Stimulated activated CD4-positive, alpha-beta T cell treated with anti-CD3 and anti-CD28 coated beads, Interleukin-4, amount 100 ng/mL, for 1 hour (primary cell): ENCODE measurements at places on chromosomes 7 and 10.

DNA sequence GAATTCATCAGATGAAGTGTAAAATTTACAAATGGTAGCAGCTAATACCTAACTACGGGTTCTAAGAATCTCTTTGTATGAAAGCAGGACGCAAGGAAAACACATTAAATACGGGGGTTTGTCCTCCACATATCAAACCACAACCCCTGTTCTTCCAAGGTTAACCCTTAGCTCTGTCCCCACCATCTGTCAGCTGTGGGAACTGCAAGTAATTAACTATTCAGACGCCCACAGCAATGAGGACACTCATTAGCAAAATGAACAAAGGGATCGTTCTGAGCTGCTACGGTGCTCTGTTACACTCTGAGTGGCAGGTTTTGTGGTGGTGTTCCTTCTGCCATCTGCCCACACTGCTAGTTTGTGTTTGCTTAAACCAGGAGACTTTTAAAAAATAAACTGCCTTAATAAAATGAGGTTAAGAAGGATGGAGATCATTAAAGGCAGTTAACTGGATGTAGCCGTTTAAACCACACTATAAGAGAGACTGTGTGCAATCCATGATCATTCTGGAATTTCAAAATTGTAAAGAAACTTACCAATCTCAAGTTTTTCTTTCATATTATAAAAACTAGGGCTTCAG, 51.4 kb downstream of the C10orf67 start:
- DNase-seq: peak; percentile 20

DNA sequence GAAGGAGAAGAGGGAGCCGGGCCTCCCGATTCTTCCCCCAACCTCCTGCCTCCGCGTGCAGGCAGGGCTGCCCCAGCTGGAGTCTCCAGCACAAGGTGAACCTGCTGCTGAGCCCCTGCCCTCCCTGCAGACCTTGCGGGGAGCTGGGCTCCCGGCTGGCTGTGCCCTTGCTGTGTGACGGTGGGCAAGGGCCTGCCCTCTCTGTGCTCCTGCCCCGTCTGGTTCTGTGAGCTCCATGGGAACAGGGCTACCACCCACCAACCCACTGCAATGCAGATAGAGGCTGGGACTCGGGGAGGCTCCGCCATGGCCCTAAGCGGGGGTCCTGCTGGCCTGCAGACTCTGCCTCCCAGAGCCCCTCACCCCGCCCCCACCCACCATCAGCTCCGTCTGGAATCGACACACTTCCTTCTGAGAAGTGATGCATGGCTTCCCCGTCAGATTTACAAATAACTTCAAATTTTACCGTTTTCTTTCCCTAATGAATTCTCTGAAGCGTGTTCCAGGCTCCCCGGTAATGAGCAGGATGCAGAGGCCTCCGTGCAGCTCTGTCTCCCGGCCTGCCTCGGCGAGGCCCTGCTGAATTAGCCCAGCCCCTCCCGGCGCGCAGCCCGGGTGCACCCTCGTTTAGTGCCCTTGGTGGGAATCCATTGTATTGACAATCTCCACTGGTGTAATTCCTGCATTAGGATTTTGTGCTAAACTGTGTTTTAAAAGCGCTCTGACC, 111.0 kb downstream of the MICALL2 start:
- no peak for DNase-seq

DNA sequence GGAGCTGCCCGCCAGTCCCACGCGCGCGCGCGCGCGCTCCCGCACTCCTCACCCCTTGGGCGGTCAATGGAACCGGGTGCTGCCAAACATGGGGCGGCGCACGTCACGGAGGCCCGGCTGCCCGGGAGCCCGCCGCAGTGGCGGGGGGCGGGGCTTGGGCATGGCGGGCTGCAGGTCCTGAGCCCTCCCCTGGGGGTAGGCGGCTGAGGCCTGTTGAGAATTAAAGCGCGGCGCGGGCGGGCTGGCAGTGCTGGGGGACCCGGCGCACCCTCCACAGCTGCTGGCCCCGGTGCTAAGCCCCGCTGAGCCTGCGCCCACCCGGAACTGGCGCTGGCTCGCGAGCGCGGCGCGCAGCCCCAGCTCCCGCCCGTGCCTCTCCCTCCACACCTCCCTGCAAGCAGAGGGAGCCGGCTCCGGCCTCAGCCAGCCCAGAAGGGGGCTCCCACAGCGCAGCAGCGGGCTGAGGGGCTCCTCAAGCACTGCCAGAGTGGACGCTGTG, 634.2 kb downstream of the ANKRD7 start:
- no peak for DNase-seq

DNA sequence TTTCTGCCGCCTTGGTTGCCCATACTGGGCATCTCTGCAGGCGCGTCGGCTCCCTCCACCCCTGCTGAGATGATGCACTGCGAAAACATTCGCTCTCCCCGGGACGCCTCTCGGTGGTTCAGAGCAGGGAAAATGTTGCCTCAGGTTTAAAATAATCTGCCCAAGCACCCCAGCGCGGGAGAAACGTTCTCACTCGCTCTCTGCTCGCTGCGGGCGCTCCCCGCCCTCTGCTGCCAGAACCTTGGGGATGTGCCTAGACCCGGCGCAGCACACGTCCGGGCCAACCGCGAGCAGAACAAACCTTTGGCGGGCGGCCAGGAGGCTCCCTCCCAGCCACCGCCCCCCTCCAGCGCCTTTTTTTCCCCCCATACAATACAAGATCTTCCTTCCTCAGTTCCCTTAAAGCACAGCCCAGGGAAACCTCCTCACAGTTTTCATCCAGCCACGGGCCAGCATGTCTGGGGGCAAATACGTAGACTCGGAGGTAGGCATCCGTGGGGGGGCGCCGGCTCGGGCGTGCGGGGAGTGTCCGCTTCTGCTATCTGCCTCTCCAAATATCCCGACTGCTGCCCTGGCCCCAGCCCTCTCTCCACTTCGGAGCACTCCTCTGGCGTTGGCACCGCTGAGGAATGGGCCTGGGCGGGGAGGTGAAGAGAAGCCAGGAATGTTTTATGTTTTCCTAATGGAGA, at the start of gene CAV1:
TSS of gene CAV1 (plus strand) at position 428 of the 689 bp plus-strand sequence. CDS start at position 455, 27 bp downstream.
- DNase-seq: peak; percentile 27

- DNase-seq: no peak
Measured at GRCh38 chr7:130452951-130453350, 12.1 kb upstream of the CEP41 start.
